ENCODE measurements at places on chromosomes 1 and 21.

- no peak for DNase-seq
Measured at GRCh38 chr1:7781501-7781900, 2.6 kb upstream of the PER3 start.

DNA sequence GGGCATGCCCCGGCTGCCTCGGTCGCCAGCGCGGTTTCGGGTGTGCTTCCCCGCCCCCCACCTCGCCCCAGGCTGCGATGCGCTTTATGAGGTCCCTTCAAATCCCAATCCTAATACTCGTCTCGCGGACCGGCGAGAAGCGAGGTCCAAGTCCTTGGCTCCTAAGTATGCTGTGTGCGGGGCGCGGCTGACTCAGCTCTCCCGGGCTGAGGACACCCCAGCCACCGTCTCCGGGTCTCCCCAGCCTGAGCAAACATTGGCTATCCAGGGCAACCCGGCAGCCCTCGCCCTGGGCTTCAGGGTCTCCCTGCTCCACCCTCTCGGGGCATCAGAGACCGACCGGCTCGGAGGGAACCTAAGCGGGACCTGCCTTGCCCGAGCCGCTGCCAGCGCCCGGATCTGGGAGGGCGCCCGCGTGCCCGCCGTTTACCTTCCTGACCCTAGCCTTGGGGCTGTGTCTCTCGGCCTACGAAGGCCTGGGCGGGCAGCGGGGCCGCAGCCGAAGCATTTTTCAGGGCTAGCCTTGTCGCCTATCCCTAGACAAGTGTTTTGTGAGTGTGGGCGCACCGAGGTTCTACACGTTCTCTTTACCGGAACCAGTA lies 1.2 kb downstream of the ITPKB start:
- peak; percentile 47 for DNase-seq

GRCh38 chr1:91520942-91521507 lies 20.4 kb downstream of the CDC7 start:
- DNase-seq: no peak

GRCh38 chr1:11447903-11448302 lies 31.1 kb upstream of the DISP3 start:
- no peak for DNase-seq

GRCh38 chr1:202802998-202803932 lies 5.0 kb downstream of the KDM5B start:
- DNase-seq: no peak

DNA sequence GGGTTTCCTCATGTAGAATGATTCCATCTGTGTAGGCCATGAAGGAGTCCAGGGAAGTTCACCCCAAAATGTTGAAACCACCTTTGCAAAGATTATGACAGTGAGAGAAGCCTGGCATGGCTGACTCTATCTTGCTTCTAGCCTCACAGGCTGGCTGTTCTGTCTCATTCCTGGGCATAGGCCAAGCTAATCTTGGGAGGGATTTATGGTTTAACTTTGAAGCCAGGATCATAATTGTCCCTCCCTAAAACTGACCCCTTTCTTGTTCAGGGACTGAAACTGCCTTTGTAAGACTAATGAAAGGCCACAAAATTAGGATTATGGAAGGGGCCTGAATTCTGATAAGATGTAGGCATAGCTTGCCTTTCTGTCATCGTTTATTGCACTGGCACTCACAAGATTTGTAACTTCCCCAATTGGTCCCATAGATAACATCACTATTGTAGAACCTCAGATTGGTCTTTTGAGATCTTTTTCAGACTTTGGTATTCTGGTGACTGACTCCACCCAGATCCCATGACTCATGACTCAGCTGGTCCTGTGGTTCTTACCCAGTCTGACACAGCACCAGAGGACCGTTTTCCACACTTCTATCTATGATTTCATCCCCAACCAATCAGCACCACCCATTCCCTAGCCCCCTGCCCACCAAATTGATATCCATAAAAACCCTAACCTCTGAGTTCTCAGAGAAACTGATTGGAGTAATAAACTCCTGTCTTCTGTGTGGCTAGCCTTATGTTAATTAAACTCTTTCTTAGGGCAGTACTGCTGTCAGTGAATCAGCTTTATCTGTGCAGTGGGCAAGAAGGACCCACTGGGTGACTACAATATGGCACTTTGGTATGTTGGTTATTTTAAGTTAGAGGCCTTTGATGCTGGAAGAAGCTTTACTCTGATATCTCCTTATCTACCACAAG lies 13.6 kb upstream of the LAMTOR5 start:
- DNase-seq: no peak

- no peak for DNase-seq
Measured at GRCh38 chr1:172679000-172679772, 20.3 kb downstream of the FASLG start.

- DNase-seq: no peak
Measured at GRCh38 chr21:35254006-35254764, 205.1 kb upstream of the RUNX1 start.

DNA sequence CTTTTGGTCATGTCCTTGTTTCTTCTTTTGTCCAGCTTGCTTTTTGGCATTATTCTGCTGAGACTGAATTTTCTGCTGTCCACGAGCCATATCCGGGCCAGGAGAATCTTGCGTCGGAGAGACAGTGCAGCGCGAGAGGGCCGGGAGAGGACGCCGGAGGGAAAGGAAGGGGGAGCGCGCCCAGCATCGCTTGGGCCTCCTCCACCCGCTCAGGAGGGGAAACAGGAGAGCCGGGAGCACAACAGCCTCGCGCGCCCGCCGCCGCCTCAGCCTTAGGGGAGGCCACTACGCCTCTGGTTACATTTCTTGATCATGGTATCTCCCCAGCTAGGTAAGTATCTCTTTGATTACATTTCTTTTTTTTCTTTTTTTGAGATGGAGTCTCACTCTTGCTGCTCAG lies 7.4 kb upstream of the DEGS1 start:
- DNase-seq: no peak

- no peak for DNase-seq
Measured at GRCh38 chr1:160979286-160979685, 24.7 kb upstream of the ITLN2 start.

- no peak for DNase-seq
Measured at GRCh38 chr1:32998064-32998463, 33.5 kb upstream of the RNF19B start.

- DNase-seq: peak; percentile 57
Measured at GRCh38 chr1:17819129-17819802, 64.1 kb downstream of the ACTL8 start.

DNA sequence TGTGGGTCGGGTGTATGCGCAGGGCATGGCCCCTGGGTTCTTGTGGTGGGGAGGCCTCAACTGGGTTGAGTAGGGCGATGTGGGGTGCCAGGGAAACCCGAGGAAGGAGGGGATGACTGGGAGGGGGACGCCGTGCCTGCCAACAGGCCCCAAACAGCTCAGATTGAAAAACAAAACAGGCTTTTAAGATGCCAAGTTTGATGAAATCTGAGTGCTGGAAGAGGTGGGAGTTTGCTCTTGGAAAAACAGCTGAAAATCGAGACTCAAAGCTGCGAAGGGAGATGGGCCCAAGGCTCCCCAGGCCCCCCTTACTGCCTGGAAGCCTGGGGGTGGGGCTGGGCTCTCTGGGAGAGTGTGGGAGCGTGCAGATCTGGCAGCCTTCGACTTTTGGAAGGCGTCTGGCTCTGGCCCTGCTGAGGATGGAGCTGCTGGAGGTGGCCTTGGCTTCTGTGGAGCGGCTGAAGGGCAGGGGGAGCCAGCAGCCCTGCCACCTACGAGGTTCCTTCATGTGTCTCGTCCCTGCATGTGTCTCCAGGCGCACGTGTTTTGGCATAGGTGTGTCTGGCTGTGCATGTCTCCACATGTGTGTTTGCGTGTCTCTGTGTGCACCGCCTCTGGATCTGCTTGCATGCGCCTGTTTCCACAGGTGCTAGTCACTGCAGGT lies 33.3 kb downstream of the PTPRF start:
- no peak for DNase-seq

DNA sequence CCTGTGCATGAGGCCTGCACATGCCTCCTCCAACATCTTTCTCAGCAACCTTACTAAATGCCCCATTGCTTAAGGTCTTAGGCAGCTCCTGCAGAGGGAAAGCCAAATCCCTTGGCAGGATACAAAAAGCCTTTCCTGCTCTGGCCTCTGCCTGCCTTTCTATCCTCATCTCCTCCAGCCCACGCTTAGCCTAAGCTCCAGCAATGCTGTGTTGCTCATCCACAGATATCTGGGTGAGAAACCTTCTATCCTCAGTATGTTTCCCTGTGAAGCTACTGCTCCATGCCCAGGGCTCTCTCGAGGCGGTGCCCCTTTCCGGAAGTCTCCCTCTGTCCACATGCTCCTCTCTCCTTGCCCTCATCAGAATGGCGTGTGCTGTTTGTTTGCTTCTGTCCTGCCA lies 37.0 kb upstream of the CCSAP start:
- DNase-seq: no peak

DNA sequence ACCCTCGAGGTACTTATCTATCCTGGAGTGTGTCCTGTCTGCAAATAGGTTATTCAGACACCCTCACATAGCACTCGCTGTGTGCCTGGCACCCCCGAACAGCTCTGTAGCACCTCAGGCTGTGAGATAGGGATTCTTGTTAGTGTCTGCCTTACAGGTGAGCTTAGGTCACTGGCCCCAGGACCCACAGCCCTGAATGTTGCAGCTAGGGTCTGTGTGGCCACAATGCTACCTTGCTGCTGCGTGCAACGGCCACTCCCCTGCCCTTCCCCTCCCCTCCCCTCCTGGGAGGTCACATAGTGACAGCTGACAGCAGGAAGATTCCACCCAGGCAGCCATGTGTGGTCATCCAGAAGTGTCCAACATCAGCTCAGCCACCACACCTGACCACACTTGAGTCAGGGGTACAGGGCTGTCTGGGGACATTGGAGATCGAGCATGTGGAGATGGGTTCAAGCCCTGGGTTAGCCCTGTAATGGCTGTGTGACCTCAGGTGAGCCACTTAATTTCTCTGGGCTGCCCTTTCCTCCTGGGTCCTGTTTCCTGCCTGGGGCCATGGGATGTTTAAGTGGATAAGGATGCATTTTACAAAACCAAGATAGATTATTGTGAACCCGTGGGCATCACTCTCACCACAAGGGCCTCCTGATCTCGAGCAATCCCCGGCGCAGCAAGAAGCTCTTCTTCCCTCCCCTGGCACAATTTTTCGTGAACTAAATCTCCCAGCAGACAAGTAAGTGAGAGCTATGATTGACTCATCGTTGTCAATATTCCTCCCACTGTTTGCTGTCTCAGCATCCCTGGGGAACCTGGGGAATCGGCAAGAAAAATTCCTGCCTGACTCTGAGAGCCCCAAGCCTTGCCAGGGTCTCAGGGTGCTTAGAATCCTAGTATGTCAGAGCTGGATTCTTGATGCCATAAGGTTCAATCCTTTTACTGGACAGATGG lies 208.7 kb downstream of the PTPRU start:
- DNase-seq: no peak

DNA sequence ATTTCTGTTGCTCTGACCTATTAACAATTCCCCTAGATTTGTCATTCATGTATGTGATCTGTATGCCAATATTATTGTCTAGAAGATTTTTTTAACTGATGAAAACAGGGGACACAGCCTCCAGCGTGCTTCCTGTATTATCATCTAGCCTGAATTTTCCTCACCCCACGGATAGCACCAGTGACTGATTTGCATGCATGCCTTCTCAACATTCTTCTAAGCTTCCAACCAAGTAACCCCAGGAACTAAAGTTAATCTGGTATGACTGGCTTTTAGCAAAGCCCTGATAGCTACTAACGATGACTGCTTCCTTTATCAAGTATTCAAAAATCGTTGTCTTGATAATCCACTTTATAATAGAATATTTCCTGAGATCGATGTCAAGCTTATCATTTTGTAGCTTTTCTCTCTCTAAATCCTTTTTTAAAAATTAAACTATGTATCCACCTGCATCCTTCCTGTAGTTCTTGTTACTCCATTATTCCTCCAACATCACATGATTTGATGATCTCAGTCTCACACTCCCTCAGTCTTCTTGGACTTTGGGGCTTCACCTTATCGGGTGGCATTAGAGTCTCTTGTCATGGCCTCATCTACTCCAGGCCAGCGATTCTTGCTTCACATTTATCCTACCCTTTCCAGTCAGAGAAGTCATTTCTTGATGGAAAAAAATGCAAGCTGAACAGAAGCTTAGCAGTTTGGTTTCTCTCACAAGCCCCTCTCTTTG lies 19.0 kb downstream of the BCAR3 start:
- DNase-seq: no peak

DNA sequence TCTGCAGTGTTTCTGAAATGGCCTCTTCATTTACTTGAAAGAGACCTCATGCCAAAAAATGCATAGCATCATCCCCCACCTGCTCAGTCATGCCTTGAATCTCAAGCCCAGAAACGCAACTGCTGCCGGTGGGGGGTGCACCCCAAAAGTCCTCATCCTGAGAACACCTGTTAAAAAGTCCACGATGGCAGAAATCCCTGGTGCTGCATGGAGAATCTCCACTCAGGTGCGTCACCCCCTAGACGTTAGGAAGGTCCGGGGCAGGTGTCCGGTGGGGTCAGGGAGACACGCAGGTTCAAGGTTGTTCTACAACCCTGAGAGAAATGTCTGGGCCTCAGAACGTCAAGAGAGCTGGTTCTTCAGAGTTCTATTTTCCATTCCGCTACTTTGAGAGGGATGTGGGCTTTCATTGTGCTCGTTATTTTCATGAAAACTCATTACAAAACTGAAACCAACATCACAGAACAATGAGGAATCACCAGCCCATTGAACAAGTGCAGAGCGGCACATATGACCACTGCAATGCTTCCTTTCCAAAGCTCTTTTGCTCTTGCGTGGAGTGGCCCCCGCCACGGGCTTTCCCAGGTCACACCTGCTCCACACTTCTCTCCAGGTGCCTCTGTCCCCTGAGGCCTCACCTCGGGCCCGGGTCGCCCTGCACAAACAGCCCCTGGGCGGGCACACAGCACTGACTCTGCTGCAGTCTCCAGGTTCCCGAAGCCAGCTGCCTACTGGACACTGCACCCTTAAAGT lies 201.9 kb downstream of the TOMM20 start:
- no peak for DNase-seq

DNA sequence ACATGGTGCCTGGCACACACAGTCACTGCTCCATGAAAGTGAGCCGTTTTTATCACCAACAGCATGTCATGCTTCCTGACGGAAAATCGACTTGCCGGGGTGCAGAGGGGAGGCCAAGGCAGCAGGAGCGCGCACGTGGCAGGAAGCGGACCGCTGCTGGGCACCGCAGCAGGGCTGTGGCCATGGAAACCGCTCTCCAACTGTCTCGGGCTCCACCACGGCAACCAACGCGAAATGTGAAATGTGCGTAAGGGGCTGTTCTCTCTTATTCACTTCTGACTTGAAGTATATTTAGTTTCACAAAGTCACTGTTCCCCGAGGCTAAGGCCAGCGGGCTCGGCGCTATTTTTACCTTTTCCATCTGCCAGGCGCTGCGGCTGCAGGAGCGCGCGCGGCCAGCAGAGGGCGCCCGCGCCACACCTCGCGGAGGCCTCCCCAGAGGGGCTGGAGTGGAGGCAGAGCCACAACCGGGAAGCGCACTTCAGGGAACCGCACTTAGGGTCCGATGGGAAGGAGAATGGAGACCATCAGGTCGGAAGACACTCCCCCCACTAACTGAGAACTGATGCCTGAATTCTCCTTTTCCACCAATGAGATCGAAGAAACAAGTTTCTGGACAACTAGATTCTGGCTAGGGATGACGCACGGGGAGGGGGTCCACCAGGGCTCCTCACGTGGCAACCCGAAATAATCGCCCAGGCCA lies 19.7 kb downstream of the RCC2 start:
- DNase-seq: peak; percentile 74
